ENCODE measurements at places on chromosomes 4 and X.
A peak's percentile ranks its signal among the peaks of the same experiment; 100 is the strongest.

DNA sequence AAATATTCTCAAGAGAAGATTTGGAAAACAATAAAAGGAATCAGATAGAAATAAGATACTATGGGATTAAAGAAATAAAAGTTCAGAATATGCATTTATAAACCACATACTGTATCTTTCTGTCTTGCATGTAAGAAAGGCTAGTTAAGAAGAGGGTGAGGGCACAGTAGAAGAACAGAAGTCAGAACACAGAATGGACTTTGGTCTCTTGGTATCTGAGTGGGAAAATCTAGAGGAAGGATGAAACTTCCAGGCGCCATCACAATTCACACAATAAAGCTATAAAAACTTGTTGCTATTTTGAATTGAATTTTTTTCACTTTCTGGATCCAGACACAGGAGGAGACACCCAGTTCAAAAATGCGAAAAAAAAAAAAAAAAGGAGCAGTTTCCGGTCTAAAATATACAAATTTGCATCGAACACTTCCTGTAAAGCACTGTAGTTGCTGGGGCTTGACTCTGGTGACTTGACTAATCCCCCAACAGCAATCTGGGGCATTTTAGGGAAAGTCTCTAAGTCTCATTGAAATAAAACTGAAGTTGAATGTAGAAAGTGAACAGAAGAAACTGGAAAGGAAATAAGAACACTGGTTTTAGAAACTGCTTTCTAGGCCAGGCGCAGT is 8.1 kb upstream of the NAAA start:
- no peak for DNase-seq

- DNase-seq, result no peak
Measured at GRCh38 chr4:182748949-182749348, 168.2 kb downstream of the DCTD start.

GRCh38 chr4:184371390-184371787 is 103.0 kb downstream of the IRF2 start:
- DNase-seq, result no peak

GRCh38 chr4:185183622-185184281 is 20.0 kb downstream of the CFAP97 start:
- peak; percentile 11 for DNase-seq

GRCh38 chr4:125266901-125267604 is 47.7 kb upstream of the FAT4 start:
- no peak for DNase-seq

GRCh38 chr4:156313497-156313896 is 359.8 kb upstream of the CTSO start:
- DNase-seq, result no peak

DNA sequence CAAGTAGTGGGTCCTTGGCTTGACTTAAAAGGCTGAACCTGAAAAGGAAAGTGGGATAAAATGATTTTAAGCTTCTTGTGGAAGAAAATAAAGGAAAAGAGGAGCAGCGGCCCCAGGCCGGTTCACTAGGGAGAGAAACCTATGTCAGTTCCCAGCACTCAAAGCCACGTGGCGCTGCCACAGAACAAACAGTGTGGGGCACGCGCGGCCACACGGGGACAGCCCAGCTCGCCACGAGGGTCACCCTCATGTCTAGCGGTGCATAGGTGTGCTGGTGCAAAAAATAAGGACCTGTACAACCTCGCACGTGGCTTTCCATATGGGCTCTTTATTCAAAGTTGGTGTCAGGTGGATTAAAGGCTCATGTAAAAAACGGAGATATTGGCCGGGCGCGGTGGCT is 17.1 kb downstream of the MSANTD1 start:
- DNase-seq, result no peak

DNA sequence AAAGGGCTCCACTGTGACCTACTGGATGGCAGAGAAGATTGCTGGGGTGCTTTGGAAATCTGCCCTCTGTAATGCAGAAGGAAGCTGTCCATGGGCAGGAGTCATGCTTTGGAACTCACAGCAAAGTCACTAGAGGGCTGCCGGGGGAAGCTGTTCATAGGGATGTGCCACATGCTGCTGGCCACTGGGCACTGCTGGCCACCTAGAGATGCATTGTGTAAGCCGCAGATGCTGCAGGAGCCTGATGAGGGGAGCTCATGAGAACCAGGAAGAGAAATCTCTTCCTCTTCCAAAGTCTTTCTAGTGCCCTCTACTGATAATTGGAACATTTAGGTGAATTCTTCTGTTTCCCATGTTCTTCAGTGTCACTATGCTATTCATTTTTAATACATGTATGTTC is 31.2 kb upstream of the UXT start:
- no peak for DNase-seq

GRCh38 chrX:130631011-130631410 is 229.2 kb downstream of the RBMX2 start:
- DNase-seq, result no peak

GRCh38 chr4:46432923-46433322 is 43.0 kb upstream of the GABRA2 start:
- no peak for DNase-seq

DNA sequence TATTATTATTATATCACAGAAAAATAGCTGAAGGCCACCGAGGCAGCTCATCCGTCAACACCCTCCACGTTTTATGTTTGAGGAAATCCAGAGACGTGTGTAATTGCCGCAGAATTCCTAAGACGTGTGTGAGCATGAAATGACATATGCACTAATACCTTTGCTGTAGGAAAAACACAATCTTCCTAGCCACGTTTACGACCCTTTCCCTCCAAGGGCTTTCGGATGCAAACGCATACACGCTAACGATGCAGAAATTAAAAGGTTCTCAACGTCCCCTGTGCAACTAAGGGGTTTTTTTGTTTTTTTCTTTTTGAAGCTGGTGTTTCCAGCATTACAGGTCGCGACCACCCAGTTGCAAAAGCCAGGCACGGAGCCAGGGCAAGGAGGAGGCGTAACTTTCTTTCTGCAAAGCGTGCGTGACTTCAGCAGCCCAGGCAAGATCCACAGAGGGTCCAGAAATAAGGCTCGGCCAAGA is 33.8 kb downstream of the CRLF2 start:
- DNase-seq, result no peak

GRCh38 chr4:87270144-87270543 is 49.7 kb upstream of the KLHL8 start:
- peak; percentile 12 for DNase-seq

DNA sequence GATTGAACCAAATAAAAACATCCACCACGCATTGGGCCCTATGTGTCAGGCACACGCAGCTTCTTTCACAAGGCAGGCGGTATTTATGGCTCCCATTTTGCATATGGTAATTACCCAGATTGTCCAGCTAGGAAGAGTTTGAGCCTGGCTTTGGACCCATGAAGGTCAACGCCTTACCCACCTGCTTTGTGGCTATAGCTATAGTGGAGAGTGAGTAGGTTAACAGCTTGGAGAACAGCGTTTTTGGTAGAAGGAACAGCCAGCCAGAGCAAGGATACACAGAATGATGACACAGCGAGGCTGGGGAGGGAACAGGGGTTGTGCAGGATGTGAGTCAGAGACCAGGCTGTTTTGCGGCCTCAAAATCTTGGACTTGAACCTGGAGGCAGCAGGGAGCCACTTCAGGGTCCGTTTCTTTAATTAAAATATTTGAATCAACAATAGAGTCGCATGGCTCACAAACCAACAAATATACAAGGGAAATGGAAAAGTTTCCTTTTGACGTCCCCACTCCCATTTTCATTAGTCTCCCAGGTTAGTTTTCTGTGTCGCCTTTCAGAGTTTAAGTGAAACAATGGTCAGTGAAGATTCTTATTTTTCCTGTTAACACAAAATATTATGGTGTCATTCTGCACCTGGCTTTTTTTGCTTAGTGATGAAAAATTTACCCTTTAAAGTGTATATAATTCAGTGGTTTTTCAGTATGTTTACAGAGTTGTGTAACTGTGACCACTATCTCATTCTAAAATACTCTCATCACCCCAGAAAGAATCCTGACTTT is 118.2 kb upstream of the STX18 start:
- DNase-seq, result no peak

DNA sequence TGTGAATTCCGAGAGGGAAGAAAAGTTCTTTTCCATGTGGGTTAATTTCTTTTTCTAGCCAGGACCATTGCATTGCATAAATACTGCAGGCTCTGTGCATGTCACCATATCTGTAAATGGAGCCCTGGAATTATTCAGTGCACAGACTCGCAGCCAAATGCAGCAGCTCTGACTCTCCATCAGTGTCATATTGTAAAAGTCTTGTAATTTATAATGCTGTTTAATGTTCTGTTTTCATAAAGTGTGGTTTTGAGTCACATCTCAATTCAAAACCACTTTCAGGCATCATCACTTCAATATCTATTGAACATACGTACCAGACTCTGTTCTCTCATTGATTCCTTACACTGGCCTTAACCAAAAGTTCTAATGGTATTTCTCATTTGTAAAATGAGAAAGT is 193.9 kb upstream of the RPL34 start:
- DNase-seq, result no peak

DNA sequence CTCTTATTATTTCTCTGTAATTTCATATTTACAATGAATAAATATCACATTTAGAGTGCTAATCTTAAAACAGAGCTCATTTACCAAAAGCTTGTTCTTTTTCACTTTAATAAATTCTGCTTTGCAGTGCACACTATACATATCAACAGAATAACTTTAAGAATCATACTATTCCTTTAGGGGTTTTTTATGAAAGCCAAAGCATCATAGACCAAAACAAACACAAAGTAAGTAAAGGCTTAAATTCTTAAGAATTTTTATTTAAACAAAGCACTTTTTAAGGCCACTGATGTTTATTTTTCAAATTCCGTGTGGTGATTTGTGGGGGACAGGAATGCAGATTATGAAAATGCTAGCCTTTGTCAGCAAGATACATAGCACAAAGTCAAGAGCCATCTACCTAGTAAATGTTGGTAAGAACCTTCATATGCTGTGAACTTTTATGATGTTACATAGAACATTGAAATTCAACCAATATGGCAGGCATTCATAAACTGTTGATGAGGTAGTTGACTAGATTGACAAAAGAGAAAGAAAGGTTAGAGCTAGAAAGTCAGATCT is 17.8 kb downstream of the TIGD2 start:
- no peak for DNase-seq

- no peak for DNase-seq
Measured at GRCh38 chrX:134562002-134562401, 96.3 kb downstream of the PLAC1 start.

GRCh38 chr4:118953276-118953675 is 64.6 kb downstream of the SYNPO2 start:
- DNase-seq, result no peak

DNA sequence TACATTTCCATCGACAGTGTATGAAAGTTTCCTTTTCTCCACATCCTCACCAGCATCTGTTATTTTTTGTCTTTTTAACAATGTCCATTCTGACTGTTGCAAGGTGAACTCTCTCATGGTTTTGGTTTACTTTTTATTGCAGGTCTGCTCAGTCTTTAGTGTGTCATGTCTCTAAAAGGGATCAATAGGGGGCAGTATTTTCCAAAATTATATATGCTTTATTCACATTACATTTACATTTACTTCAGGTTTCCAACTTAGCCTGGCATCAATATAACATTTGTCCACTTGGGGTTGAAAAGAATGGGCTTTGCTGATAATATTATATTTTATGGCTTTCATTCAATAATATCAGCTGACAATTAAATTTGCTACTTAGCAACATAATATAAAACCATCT is 265.0 kb upstream of the SLITRK2 start:
- no peak for DNase-seq

DNA sequence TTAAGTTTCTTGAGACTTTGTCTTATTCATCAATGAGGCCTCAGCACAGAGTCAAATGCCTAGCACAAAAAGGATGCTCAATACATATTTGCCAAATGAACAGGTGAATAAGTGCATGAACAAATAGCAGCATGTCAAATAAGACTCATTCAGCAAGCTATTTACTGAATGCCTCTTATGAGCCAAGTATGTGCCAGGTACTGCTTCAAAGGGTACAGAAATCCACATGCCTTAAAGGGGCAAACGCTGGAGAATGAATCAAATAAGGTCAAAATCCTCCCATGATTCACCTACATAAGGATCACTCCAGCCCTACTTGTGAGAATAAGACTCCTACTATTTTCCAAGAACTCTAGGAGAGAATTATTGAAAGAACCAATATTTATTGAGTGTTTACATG is 260.2 kb upstream of the CPEB2 start:
- DNase-seq, result no peak

All from caudate nucleus (tissue), 63 donors.